ENCODE measurements at places on chromosomes 3 and 15. TPM values are rescaled to one million over a fixed set of nuclear protein-coding genes. Genes with fewer than 3 reads are reported as not detected.

Gene MST1R
- total RNA-seq: 0.72 TPM

Gene SLC9A9
- total RNA-seq: 8.3 TPM

DNA sequence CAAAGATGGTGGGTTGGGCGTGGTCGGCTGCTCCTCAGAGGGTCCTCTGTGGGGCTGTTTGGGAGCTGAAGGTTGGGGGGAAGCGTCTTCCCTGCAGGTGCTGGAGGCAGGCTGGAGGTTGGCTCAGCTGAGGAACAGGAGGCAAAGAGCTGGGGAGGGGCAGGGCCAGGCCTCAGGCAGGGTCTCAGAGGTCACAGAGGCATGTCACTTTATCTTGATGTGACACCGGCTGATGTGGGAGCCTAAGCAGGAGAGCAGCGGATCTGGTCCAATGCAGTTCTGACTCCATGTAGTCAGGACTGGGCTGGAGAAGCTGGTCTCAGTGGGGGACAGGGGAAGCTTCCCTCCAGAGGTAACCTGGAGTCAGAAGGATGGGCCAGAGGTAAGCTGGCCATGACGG is 7.7 kb upstream of the GNAT1 start:
- no peak for DNase-seq

DNA sequence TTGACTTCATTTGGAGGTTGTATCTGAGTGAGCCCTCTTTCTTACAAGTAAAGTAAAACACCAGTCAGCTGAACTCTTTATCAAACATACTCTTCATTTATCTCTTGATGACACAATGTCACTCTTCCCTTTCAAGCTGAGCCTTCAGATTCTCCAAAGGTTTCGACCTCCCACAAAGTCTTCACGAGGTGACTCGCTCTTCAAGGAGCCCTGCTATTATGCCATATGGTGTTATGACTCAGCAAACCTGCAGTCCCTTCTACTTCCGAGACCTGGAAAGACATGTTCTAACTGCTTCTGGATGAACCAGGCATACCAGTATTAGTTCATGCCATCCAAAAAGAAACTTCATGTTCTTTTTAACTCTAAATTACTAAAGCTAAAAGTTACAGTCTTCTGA is 23.1 kb downstream of the AADAC start:
- peak; percentile 57 for DNase-seq

- no peak for DNase-seq
Observed at GRCh38 chr3:188111002-188111584, 42.9 kb upstream of the LPP start.

Gene SV2B
- total RNA-seq: not detected

Gene BCHE
- not detected for total RNA-seq
